GM23248 (cell line): ENCODE measurements at places on chromosomes 1 and 21. TPM values are rescaled to one million over a fixed set of nuclear protein-coding genes. Genes with fewer than 3 reads are reported as not detected.

Gene BCAN
- total RNA-seq: not detected in 2 replicates

Gene ERICH3
- not detected in 2 replicates for total RNA-seq

GRCh38 chr1:221845650-221846371 lies 103.9 kb upstream of the DUSP10 start:
- DNase-seq: no peak

- no peak for DNase-seq
These were observed 90.6 kb downstream of the HIVEP3 start for GRCh38 chr1:41827991-41828570.

Gene RIPPLY3
- total RNA-seq: not detected in 2 replicates

Gene FRRS1
- 1.3 and 3.9 TPM in 2 replicates for total RNA-seq

Gene SPOCD1
- total RNA-seq: 36.8 and 43.0 TPM in 2 replicates

GRCh38 chr1:209509039-209509438 lies 74.5 kb upstream of the CAMK1G start:
- DNase-seq: no peak

DNA sequence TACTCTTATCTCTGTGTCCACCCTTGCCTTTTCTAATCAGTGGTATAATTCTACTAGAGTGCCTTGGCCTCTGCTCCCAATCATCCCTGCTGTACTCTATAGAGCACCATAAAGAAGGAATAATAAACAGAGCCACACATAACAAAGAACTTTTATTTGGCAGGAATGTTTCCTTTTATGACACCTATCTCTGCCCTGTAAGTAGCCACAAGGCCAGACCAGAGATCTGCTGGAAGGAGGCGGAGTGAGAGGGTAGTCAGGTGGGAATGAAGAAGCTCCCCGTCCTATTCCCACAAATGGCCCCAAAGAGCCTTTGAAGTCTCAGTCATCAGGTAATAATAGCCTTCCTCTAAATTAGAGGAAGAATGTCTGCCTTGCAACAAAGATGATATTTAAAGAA lies 32.7 kb downstream of the WLS start:
- DNase-seq: no peak

Gene BROX
- total RNA-seq: 97.7 and 108 TPM in 2 replicates

DNA sequence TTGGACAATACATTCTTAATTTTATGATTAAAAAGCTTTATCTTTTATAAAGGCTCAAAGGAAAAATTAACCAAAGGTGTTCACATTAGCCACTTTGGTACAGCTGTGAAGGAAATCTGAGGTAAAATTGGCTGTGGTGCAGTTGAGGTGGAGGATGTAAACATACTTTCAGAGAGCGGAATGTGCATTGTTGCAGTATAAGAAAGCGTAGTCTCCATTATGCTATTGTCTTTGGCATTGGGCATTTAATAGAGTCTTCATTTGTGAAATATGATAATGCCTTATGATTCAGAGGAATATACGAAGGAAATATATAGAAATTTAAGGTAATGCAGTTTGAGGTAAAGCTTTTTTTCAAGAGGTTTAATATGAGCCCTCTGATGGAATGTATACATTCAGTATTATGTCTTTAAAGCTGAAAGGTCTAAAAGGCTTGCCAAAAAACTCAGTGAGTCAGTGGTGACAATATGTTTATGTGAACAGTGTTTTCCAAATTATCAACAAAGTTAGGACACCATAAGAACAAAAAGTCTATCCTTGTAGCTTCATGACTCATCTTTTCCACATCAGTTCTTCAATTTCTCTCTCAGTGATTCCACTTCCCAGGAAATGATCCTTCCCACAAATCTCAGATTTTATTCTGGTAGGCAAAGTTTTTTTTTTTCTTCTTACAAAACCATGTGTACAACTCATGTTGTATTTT lies 26.9 kb upstream of the DDR2 start:
- peak; percentile 97 for DNase-seq

DNA sequence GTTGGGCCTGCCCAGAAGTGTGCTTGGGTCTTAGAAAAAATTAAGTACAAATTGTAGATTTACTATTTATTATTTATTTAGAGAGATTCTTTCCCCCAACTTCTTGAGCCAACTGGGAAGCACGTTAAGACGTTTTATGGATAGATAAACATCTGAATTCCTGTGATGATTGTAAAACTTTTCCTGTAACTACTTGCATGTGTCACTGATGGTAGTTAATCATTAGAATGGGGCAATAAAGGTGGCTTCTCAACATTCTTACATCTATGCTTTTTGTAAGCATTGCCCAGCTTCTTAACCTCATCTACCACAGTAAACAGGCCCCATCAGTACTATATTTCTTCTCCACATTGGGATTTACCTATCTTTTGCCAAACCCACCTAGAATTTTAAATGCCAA lies 559.8 kb downstream of the LMO4 start:
- DNase-seq: peak; percentile 6

DNA sequence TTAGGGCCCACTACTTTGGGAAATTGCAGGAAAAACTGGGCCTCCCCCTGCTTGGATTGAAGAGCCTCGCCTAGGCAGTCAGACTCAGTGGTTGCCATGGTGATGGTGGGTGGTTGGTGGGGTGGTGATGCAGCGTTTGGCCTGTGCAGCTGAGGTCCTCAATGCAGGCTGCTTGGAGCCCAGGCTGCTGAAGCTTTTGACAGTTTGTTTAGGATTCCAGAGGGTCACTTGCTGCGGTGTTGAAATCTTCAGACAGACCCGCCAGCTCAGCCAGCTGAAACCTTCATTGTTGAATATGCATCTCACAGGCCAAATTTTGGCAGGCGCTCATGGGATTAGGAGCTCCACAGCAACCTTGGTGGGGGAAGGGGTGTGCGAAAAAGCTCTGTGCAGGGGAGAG lies 67.9 kb downstream of the CACNA1E start:
- DNase-seq: no peak

DNA sequence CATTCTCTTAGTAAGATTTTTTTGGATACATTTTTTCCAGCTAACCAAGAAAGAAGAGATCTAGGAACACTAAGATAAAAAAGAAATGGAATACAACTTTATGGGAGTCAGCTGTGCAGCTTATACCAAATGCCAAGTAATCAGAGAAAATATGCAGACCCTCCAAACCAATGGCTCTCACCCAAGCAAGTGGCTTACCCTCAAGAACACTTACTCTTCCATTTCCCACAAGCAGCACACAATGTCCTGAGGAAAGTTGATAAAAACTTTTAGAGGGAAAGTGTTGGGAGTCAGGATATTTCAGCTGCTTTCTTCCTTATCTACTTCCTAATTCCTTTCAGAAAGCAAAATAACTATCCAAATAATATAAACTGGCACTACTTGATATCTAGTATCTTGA lies 631.8 kb downstream of the RWDD3 start:
- no peak for DNase-seq

GRCh38 chr1:164560121-164560541 lies 1.1 kb downstream of the PBX1 start:
- peak; percentile 44 for DNase-seq

DNA sequence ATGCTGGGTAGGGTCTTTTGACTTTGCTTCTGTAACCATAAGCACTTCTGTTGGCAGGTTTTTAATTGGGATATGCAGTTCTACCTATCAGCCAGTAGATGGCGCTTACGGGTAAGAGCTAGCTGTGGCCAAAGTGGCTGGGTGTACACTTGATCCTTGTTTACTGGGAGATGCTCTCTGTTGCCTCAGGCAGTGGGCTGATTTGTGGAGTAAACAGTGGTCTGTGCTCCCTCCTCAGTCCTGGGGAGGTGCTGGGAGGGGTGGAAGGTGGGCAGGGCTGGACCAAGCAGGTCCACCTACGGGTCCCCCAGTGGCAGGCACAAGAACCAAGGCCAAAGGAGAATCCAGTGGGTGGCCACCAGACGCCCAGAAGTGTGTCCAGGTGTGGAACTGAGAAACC lies 43.4 kb downstream of the RALGPS2 start:
- DNase-seq: peak; percentile 58

GRCh38 chr1:22318279-22318981 lies 133.2 kb upstream of the ZBTB40 start:
- DNase-seq: no peak

Gene TRIM67
- total RNA-seq: not detected in 2 replicates

GRCh38 chr1:44000122-44000665 lies 8.8 kb downstream of the CCDC24 start:
- no peak for DNase-seq

- DNase-seq: peak; percentile 95
These were observed 55.8 kb downstream of the SLC45A1 start for GRCh38 chr1:8373581-8374241.

DNA sequence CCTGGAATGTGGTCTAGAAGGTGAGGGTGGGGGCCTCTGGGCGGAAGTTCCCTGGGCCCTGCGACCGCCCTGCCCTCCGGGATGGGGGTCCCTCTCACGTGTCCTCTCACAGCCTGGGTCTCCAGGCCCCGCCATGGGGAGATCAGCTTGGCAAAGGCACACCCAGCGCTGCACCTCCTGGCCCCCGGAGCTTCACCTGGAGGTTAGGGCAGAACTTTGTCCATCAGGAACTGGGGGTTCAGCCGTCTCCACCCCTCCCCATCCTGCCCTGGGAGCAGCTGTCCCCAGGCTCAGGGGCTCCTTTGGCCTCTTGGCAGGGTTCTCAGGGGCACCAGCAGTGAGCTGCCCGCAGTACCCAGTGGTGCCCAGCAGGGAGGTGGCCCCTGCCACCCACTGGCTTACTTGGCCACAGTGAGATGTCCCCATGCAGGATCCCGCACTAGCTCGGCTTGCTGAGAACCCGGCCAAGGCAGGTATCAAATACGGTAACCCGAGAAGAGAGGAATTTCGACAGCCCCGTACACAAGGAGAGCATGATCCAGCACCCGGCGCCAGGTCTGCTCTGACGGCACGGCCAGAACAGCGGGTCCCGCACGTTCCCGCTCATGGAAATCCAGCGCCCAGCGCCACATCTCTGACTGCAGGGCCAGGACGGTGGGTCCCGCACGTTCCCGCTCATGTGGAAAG lies 36.7 kb downstream of the RRP1 start:
- no peak for DNase-seq

Gene CTSS
- total RNA-seq: 0.38 and 2.5 TPM in 2 replicates
